CD4-positive, alpha-beta T cell treated with Interleukin-15 for 4 hours (primary cell): ENCODE measurements at places on chromosomes 13 and 19.
A peak's percentile ranks its signal among the peaks of the same experiment; 100 is the strongest.

DNA sequence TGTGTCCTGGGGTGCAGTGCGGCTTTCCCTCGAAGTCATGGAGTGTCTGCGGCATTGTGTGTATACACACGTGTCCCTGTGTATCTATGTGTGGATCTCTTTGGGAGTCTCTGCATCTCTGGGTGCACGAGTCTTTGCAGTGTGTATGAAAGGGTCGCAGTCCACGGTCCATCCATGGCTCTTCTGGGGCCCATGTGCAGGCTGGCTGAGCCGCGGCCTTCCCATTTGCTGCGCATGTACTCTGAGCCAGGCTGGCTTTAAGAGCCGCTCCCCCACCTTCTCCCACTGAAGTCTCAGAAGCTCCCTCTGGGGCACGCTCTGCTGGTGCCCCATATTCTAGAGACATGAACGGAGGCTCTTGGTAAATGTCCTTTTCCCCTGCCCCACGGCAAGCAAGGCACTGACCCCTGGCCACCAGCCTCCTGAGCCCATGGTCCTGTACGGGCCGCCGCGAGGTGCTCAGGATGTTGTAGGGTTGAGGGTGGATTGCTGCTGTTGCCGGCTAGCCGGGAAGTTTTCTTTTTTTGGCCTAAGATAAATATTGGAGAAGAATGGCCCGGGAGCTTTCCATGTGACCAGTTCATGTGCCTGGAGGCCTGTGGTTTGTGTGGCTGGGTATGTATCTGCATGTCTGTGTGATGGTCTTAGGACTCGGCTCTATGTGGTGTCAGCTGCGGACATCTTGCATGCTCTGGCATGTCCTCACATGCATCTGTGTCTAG, 31.9 kb downstream of the PAK4 start:
- DNase-seq = no peak

DNA sequence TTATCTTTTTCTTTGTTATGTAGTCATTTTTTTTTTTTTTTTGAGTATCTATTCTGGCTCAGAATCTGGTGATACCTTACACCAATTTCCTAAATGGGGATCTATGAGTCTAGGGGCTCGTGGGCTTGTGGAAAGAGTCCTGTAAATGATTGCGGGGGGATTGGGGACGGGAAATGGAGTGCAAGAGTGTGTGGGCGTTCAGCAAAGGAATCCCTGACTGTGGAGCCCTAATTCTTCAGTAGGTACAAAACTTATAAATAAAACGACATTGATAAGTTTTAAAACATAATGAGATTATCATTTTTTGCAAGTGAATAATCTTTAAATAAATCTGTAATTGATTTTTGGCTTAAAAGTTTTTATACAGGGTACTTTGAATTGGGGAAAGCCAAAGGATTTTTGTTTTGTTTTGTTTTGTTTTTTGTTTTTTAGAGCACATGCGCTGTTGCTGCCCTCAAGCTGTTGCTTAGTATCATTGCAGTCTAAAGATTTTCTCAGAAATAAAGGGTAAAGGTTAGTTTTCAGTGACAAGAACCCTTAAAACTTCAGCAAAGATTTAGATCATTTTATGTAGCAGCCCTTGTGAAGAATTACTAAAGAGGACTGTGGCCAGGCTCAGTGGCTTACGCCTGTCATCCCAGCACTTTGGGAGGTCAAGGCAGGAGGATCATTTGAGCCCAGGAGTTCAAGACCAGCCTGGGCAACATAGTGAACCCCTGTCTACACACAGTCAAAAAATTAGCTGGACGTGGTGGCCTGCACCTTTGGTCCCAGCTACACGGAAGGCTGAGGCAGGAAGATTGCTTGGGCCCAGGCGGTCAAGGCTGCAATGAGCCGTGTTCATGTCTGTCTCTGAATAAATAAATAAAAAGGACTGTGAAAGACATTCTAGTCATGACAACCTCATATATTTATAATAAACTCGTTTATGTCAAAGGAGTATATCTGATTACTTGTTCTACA, 1.7 kb downstream of the ERCC5 start:
- DNase-seq = peak; percentile 34

- DNase-seq = no peak
Measured at GRCh38 chr13:100652510-100652909, 22.1 kb downstream of the TMTC4 start.

- DNase-seq = no peak
Measured at GRCh38 chr19:30263830-30264381, 108.3 kb upstream of the ZNF536 start.

DNA sequence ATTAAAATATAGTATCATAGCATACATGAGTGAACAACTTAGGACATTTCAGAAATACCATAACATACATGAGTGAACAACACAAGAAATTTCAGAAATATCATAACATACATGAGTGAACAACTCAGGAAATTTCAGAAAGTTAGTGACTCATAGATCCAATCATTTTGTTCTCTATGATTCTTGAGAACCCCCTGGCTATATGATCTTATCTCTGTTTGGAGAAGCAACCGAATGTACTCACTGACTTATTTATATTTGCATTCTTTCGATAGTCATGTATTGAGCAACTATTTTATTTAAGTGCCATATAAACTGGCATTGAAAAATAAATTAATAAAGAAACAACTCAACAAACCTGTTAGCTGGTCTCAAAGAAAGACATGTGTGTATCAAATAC, 251.1 kb downstream of the EFNB2 start:
- no peak for DNase-seq
